Stomach (tissue), 19 donors: ENCODE measurements at places on chromosomes 13 and 19. TPM values are rescaled to one million over a fixed set of nuclear protein-coding genes. Genes with fewer than 3 reads are reported as not detected.

DZIP1 gene
- 18.2 TPM for polyA plus RNA-seq

CYSLTR2 gene
- polyA plus RNA-seq, result 0.61 TPM

MIR17HG gene
- polyA plus RNA-seq, result not detected

LRRC8E gene
- polyA plus RNA-seq, result 2.1 TPM

SERPINE3 gene
- polyA plus RNA-seq, result not detected
